ENCODE measurements at places on chromosomes 5 and 9. TPM values are rescaled to one million over a fixed set of nuclear protein-coding genes. Genes with fewer than 3 reads are reported as not detected.

MEGF9 gene
- 25.4 TPM for total RNA-seq

SERF1A gene
- 45.4 TPM for total RNA-seq

FCN1 gene
- not detected for total RNA-seq

CAMK4 gene
- total RNA-seq, result 33.7 TPM

AHRR gene
- total RNA-seq, result 2.0 TPM

COL5A1 gene
- total RNA-seq, result 28.9 TPM

TMEFF1 gene
- 171 TPM for total RNA-seq

MARVELD2 gene
- total RNA-seq, result 1.6 TPM

ADAMTSL2 gene
- 1.3 TPM for total RNA-seq

TAF11L5 gene
- 0.83 TPM for total RNA-seq

SH3GL2 gene
- total RNA-seq, result 8.1 TPM

GRM6 gene
- not detected for total RNA-seq

PCDHB8 gene
- total RNA-seq, result 19.8 TPM

CDH12 gene
- 23.5 TPM for total RNA-seq

HTR4 gene
- total RNA-seq, result not detected

CLPTM1L gene
- 95.2 TPM for total RNA-seq

CDH9 gene
- total RNA-seq, result 3.6 TPM
